ENCODE measurements at places on chromosomes 16 and 17.

GRCh38 chr17:72984145-72984925 is 108.2 kb downstream of the SLC39A11 start:
- no peak for DNase-seq

GRCh38 chr17:31269578-31269983 is 27.5 kb downstream of the OMG start:
- no peak for DNase-seq

- DNase-seq, result no peak
Measured at GRCh38 chr16:47127541-47127940, 16.2 kb downstream of the NETO2 start.

DNA sequence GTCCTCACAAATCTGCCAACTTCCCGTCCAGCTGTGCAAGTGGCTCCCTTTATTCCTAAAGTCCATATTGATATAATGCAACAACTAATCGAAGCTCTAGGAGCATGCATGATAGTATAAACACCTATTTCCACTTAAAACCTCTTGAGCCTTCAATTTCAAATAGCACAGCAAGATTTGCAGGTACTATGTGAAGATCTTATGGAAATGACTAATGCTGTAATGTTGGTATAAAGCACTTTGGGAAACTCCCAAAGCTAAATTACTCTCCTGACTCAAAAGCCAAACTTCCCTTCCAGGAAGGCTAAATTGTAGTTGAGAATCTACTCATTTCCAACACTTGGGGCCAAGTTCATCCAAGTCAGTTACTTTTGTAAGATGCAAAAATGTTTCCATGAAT is 287.6 kb upstream of the CDH11 start:
- DNase-seq, result no peak

DNA sequence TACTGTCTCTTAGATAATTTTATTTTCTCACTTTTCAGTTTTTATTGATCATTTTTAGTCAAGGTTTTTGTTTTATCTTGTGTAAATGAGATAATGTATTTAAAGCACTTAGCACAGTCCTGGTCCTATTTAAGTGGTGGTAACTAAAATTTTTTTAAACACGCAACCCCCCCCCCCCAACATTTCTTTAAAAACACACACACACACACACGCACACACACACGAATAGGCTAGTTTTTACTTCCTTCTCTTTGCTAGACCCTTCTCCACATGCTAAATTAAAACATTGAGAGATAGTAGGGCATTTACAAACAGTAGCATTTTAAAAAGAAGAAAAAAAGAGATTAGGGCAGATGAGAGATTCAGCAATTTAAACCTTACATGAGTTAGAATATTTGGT is 5.0 kb downstream of the NFATC3 start:
- no peak for DNase-seq

DNA sequence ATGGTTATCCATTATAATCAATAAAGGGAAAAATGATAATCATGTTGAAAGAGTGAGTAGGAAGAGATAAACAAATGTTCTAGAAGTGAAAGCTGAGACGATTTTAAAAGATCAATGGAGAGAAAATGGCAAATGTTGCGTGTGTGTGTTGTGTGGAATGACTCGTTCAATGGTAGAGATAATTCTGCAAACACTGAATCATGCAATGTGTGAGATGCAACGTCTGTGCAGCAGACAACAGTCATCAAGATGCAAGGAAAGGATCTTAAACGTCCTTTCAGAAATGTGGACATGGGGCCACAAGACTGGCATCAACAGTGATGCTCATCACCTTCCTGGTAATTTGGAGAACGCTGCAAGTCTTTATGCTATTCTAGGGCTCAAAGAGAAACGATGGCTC is 124.4 kb downstream of the CDYL2 start:
- DNase-seq, result no peak

DNA sequence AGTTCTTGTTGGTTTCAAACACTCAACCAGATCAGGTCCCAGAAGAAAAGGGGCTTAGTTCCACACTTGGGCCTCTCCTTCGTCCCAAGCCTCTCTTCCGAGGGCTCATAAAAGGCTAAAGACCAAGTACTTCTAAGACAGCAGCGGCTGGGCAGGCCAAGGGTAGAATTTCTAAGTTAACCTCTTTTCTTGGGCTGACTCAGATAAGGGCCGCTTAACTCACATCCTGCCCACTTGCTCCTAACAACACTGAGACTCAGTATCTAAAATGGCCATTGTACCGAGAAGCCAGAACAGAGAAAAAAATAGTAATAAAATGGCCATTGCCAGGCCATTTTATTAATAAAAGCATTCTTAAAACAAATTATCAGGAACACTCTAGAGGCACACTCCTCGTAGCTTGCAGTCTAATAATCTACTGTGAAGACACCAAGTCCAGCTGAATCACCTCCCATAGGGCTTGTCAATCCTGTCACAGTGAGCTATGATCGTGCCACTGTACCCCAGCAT is 42.1 kb downstream of the RANBP10 start:
- DNase-seq, result no peak

DNA sequence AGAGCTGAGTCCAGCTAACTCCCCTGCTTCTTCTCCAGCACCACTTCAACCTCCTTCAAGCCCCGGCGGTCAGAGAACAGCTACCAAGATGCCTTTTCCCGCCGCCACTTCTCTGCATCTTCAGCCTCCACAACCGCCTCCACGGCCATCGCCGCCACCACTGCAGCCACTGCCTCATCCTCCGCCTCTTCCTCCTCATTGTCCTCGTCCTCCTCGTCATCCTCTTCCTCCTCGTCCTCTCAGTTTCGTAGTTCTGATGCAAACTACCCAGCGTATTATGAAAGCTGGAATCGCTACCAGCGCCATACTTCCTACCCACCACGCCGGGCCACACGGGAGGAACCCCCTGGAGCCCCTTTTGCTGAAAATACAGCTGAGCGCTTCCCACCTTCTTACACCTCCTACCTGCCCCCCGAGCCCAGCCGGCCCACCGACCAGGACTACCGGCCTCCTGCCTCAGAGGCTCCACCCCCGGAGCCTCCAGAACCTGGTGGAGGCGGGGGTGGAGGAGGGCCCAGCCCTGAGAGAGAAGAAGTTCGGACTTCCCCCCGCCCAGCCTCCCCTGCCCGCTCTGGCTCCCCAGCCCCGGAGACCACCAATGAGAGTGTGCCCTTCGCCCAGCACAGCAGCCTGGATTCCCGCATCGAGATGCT is 7.1 kb downstream of the SETD1A start:
- DNase-seq, result no peak

DNA sequence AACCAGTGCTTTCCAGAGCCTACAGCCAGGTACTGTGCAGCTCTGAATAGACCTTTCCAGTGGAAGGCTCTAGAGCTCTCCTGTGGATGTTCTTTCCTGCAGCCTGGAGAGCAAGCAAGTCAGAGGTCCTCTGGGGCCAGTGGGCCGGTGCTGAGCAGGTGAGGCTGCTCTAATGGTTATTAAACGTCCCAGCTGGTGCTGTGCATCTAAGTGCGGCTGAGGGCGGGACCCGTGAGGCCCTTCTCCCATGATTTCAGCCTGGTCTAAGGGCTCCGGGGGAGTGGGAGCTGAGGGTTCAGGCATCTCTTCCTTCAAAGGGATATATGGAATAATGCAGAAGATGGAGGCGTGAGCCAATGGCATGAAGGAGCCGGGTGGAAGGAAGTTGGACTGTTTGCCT is 83.7 kb upstream of the SDK2 start:
- no peak for DNase-seq

- no peak for DNase-seq
Measured at GRCh38 chr17:79036596-79036995, 12.6 kb downstream of the C1QTNF1 start.

- DNase-seq, result no peak
Measured at GRCh38 chr17:33080091-33080490, 88.4 kb downstream of the SPACA3 start.

DNA sequence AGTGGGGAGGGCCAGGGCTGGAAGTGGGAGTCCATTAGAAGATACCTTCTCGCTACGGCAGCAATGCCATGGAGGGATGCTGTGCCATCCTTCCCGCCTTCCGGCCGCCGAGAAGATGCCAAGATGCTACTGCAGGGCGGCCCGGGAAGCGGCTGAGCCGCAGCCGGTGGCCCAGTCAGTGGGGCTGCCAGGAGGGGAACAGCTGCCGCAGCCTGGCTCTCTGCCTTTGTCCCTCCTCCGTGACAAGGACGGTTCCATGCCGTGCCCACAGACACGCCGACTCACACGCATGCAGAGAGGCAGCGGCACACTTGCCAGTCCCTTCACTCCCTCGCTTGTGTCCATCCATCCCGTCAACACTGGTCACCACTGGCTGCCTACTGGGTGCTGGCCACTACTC is 20.2 kb upstream of the NCBP3 start:
- no peak for DNase-seq

- no peak for DNase-seq
Measured at GRCh38 chr16:81831722-81832126, 52.6 kb downstream of the PLCG2 start.

GRCh38 chr17:17073581-17074403 is 31.5 kb downstream of the MPRIP start:
- DNase-seq, result no peak

DNA sequence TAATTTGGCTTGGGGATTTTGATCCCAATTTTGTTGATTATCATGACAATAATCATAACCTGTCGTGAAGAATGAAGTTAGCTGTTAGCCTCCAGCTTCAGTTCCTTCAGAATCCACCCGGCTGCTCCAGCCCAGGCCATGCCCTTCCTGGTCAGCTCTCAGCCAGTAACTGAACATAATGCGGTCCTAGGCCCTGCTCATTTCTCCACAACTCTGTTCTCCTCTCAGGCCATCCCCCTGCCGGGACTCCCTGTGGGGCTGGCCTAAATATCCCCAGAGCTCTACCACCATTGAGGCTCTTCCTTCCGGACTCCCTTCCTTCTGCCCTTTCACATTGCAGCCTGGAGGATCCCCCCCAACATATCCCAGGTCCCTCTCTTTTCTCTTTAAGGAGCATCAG is 833.4 kb upstream of the GOT2 start:
- DNase-seq, result no peak

- no peak for DNase-seq
Measured at GRCh38 chr16:19174478-19174877, 6.4 kb downstream of the SYT17 start.

DNA sequence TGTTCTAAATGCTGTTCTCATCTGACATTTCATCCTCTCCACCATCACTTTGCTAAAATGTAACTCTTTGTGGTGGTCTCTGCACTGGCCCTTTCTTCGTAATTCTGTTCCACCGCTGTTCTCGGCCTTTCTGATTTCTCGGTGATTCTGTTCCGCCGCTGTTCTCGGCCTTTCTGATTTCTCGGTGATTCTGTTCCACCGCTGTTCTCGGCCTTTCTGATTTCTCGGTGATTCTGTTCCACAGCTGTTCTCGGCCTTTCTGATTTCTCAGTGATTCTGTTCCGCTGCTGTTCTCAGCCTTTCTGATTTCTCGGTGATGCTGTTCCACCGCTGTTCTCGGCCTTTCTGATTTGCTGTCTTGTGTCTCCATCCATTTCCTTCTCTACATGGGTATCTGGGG is 12.3 kb downstream of the FOXF1 start:
- no peak for DNase-seq

DNA sequence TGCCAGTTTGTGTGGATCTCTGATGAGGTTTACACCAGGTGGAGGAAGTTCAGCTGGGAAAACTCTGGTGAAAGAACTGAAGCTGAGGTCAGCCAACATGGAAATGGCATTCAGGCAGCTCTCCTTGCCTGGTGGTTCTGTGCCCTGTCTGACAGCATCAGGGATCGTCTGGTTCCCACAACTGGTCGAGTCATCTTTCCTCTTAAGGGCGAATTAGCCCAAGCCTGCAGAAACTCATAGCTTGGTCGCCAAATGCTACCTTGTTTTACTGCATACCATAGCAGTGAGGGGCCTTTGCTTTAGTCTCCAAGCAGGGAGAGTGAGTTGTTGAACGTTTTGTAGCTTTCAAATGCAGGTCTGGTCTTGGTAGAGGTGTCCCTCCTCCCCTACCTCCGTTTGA is 7.2 kb downstream of the PLCG2 start:
- DNase-seq, result no peak

DNA sequence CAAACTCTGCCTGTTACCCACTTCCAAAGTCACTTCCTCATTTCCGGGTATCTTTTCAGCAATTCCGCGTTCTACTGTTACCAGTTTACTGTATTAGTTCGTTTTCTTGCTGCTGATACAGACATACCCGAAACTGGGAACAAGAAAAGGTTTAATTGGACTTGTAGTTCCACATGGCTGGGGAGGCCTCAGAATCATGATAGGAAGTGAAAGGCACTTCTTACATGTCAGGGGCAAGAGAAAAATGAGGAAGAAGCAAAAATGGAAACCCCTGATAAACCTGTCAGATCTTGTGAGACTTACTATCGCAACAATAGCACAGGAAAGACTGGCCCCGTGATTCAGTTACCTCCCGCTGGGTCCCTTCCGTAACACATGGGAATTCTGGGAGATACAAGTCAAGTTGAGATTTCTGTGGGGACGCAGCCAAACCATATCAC is 30.9 kb downstream of the PAFAH1B1 start:
- DNase-seq, result no peak

DNA sequence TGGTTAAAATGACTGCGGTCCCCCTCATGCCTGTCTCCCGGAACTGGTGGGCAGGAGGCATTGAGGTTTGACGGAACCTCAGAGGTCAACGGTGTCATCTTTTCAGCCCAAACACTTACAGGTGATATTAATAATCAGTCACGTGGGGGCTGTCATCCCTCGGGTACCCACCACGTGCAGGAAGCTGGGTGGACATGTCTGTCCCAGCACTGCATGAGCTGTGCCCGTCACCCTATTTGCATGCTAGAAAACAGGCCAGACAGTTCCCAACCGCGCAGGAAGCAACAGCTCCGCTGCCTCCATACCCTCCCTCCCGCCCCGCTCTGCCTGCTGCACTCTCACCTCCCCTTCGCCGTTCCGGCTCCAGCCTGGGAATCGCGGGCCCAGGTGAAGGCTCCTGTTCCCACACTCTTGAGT is 1.4 kb downstream of the SYNGR3 start:
- DNase-seq, result no peak

GRCh38 chr16:78094166-78094565 is 5.3 kb upstream of the WWOX start:
- no peak for DNase-seq

DNA sequence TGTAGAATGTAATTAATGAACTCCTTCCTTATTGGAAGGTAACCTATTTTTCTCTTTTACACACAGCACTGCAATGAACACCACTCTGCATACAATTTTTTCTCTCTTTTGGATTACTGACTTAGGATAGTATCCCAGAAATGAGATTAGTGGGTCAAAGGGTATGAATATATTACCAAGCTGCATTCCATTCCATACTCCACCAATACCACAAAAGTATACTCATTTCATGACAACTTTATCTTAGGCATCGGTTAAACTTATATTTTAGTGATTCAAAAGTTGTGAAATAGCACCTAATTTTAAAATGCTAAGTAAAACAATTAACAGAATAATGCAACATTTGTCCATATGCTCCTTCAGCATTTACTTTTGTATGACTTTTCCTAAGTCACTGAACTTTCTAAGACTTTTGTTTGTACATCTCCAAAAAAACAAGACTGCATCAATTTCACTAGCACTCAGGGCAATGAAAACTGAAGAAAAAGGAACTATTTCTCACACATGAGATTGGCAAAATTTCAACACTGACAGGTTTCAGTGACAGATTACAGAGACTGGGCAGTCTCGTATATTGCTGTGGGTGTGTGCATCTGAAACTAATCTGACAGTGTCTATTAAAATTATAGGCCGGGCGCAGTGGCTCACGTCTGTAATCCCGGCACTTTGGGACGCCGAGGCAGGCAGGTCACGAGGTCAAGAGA is 32.1 kb downstream of the HELZ start:
- DNase-seq, result no peak

Measured in substantia nigra (tissue), 51 donors.